ENCODE measurements at places on chromosomes 4 and X.
A peak's percentile ranks its signal among the peaks of the same experiment; 100 is the strongest.

- DNase-seq = no peak
Observed at GRCh38 chrX:120308558-120308957, 2.7 kb downstream of the TMEM255A start.

DNA sequence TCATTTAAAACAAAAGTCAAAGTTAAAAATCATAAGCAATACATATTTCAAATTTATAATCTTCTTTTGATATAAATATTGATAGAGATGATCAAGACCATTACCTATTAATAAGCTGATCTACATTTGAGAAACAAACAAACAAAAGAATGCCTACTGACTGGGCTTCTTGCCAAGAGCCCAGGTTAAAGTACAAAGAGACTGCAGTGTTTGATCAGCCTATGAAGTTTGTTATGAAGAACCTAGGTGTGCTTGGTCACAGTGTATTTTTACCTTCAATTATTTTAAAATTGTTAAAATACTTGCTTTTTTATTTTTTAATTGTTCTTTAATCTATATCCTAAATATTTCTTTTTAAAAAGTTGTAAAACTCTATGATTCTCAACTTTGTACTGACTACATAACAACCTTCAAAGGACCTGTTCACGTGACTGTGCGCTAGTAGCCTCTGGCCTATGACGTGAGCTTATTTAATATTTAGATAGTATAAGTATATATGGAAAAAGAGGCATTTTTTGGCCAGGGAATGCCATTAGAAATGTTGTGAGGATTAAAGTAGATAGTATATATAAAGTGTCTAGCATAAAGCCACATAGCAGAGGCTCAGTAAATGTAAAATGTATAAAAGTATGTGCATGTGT lies 11.4 kb upstream of the SLC39A8 start:
- no peak for DNase-seq

DNA sequence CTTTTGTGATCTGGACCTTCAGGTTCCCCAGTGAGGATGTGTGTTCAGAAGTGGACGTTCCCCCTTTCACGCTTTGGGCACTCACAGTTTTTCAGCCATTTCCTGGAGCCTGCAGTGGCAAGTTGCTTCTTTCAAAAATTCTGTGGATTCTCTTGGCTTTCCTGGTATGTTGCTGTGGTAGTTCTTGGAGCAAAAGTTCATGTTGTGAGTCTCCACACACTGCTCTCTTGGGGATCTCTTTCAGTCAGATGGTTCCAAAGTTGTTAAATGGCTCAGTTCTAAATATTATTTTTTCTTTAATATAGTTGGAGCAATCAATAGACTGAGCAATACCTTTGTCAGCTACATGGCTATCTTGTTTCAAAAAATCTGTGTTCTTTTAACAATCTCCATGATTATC lies 28.5 kb upstream of the BANK1 start:
- DNase-seq = peak; percentile 8

DNA sequence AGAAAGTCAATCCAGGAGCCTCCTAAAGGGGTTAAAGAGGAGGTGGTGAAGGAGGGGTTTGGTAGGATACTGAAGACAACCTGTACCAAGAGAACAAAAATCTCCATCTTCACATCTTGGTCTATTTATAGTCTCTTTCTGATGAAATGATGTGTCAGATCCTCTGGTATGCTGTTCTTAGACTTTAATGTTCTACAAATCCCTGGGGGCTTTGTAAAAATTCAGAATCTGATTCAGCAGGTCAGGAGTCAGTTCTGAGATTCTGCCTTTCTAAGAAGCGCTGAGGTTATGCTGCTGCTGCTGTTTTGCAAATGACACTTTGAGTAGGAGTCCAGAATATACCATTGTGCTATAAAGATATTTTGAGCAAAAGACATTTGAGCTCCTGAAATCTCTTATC lies 172.9 kb upstream of the GLRA2 start:
- DNase-seq = no peak

- no peak for DNase-seq
Observed at GRCh38 chrX:103608306-103608963, 672 bp downstream of the TCEAL3 start.

DNA sequence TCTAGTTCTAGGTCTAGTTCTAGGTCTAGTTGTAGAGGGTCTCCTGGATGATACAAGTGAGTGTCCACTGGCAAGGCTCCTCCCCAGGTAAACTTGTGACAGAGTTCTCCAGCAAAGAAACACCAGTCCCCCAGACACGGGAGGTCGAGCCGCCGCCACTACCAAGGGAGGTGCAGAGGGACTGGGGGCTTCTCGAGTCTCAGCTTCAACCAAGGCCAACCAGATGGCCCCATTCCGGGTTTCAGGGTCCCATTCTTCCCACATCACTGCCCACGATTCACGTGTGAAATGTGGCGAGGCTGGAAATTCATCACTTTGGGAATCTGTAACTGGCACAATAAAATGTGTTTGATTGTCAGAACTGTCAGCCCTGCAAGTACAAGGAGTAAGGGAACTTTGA lies 37.5 kb downstream of the TKTL1 start:
- no peak for DNase-seq

GRCh38 chr4:52751487-52751911 lies 274 bp upstream of the ERVMER34-1 start:
- peak; percentile 6 for DNase-seq

GRCh38 chrX:131763674-131764073 lies 219.8 kb downstream of the OR13H1 start:
- no peak for DNase-seq

DNA sequence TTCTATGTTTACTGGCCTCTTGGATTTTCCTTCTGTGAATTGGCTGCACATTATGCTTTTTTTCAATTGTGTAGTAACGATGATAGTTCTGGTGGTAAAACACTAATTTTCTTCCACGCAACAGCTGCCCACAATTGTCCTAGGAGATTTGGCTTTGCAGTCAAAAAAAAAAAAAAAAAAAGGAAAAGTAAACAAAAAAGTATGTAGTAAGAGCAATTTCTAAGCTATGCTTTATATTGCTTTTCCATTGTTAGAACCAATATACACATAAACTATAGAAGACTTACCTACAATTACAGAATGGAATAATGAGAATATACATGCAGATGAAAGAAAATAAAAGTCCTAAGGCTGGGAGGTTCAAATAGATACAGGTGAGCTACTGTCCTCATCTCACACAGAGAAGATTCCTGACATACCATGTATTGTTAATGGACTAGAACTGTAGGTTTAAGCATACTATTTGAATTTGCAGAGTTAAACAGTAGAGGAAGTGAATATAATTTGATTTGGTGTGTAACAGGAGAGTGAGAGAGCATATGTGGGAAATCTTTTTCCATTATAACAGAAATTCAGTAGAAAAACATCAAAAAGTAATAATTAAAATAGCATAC lies 976.2 kb downstream of the RAB28 start:
- no peak for DNase-seq

GRCh38 chrX:63561425-63561824 lies 210.3 kb upstream of the SPIN4 start:
- peak; percentile 0 for DNase-seq

DNA sequence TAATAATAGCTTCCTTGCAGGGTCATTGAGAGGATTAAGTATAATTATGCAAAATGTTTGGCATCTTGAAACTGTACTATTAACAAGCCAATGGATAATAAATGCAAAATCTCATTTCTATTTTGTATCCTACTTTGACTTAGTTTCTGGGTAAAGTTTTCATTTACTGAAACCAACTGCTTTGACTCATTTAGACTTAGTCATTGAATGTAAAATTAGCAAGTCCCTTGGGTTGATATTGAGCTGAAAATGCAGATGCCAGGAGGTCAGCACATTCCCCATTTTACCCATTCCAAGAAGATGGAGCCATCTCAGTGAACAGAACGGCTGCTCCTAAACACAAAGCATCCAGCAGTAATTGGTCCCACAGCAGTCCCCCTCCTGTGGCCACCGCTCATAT lies 74.7 kb upstream of the GATB start:
- DNase-seq = no peak

- DNase-seq = peak; percentile 46
Observed at GRCh38 chr4:15434091-15434490, 6.3 kb downstream of the C1QTNF7 start.

DNA sequence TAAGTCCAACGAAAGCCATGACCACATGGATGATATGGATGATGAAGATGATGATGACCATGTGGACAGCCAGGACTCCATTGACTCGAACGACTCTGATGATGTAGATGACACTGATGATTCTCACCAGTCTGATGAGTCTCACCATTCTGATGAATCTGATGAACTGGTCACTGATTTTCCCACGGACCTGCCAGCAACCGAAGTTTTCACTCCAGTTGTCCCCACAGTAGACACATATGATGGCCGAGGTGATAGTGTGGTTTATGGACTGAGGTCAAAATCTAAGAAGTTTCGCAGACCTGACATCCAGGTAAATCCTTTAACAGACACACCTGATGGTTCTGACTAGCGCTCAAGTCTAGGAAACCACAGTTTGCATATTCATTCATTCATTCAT lies 6.0 kb downstream of the SPP1 start:
- no peak for DNase-seq

GRCh38 chr4:20203508-20203907 lies 48.2 kb upstream of the SLIT2 start:
- peak; percentile 57 for DNase-seq

DNA sequence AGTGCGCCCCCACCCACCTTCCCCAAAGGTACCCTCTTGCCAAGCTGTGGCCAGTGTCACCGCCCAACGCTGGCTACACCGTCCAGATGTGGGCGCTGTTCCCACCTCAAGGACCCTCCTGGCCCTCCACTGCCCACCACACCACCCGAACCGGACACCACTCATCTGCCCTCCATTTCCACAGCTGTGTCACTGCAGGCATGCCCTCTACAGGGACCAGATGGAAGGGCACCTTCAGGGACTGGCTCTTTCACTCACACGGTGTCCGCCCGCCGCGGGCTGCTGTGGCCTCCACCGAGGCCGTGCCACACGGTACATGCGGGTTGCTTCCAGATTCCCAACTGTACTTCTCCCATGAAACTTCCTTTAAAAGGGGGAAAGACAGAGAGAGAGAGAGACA lies 87.7 kb downstream of the FAM53A start:
- no peak for DNase-seq

- no peak for DNase-seq
Observed at GRCh38 chr4:23413631-23414030, 476.2 kb downstream of the PPARGC1A start.

DNA sequence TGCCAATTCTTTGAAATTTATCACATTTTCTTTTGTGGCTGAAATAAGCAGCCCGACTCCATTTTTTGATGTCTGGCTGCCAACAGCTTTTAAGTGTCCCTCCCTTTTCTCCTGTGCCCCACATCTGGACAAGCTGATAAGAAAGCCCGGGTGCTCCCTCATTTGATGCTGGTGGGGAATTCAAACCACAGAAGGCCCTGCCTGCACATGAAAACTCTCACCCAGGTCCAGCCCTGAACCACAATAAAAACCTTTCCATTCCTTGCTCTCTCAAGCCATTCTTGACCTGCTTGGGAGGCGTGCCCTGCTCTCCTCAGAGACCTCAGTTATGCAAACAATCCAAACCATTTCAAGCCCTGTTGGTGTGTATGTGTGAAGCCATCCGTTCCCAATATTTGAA lies 93.9 kb downstream of the FAM53A start:
- no peak for DNase-seq

- DNase-seq = no peak
Observed at GRCh38 chr4:2685541-2685940, 70.6 kb downstream of the TNIP2 start.

- no peak for DNase-seq
Observed at GRCh38 chr4:103496800-103497199, 223.0 kb downstream of the TACR3 start.

DNA sequence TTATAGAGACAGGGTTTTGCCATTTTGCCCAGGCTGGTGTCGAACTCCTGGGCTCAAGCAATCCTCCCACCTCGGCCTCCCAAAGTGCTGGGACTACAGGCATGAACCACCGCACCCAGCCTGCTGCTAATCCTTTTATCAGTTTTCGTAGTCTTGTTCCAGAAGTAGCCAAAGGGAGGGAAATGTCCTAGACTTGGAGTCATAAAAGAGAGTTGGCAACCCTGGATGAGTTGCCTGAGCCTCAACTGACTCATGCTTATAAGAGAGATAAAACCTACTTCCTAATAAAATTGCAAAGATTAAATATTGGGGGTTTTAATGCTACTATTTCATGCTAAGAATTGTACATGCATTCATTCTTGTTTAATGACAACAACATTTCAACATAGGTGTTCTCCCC lies 44.3 kb downstream of the CD40LG start:
- peak; percentile 26 for DNase-seq

- peak; percentile 25 for DNase-seq
Observed at GRCh38 chr4:144757969-144758368, 112.0 kb downstream of the HHIP start.

GRCh38 chr4:107349266-107349665 lies 313.2 kb upstream of the DKK2 start:
- no peak for DNase-seq

GRCh38 chr4:151968643-151969042 lies 207.8 kb upstream of the GATB start:
- DNase-seq = no peak

DNA sequence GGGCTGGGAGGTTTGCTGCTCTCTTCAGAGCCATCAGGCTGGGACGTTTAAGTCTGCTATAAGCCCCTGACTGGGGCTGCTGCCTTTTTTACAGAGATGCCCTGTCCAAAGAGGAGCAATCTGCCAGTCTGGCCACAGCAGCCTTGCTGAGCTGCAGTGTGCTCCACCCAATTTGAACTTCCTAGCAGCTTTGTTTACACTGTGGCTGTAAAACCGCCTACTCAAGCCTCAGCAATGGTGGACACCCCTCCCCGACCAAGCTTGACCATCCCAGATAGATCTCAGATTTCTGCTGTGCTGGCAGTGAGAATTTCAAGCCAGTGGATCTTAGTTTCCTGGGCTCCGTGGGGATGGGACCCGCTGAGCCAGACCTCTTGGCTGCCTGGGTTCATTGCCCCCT lies 40.7 kb downstream of the SPATA18 start:
- DNase-seq = no peak

DNA sequence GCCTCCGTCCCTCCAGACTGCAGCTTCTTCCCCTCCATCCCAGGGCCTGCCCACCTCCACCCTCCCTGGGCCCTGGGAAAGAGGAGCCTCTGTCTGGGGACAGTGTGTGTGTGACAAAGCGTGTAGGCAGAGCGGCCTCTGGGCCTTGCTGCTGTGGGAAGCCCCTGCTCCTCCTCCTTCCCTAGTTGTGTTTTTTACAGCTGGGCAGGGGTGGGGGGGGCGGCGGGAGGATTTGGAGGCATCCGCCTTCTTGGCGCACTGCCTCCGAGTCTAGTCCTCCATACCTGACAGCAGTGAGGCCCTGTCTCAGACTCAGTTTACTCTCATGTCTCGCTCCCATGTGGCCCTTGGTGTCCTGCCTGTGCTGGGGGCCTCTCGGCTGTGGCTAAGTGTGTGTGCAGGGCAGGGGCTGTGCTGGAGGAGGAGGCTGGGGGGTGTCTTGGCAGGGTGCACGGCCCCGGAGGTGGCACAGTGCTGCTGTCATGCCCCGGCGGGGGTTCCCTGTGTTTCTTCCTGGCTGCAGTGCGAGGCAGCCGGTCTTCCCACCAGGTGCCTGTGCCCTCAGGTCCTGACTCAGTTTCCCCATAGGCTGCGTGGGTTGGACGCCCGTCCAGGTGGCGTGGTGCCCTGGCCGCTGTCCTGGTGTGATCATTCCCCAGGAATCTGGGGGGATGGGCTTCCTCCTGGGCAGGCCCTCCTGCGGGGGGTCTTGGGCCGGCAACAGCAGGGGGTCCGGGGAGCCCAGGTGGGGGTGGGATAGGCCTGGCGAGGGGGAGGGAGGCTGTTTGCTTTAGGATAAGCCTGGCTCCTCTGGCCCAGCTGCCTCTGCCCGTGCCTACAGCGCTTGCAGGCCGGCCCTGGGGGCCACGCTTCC lies 7.0 kb downstream of the FGFRL1 start:
- no peak for DNase-seq

- DNase-seq = no peak
Observed at GRCh38 chr4:109571494-109571893, 11.4 kb downstream of the MCUB start.

Data from cardiac fibroblast (primary cell).